Activated CD4-positive, alpha-beta T cell treated with anti-CD3 and anti-CD28 coated beads, Interleukin-2, Interleukin-4, amounts not matched to agents 100 ng/mL and 50 ng/mL, durations not matched to agents 16 hours and 8 hours (primary cell): ENCODE measurements at places on chromosomes 3 and 15.

- peak; percentile 93 for DNase-seq
Observed at GRCh38 chr3:59456852-59457485, 407.1 kb upstream of the CFAP20DC start.

GRCh38 chr3:146589899-146590508 is 15.1 kb downstream of the PLSCR5 start:
- peak; percentile 11 for DNase-seq

GRCh38 chr3:123792473-123793201 is 91.5 kb downstream of the MYLK start:
- no peak for DNase-seq

DNA sequence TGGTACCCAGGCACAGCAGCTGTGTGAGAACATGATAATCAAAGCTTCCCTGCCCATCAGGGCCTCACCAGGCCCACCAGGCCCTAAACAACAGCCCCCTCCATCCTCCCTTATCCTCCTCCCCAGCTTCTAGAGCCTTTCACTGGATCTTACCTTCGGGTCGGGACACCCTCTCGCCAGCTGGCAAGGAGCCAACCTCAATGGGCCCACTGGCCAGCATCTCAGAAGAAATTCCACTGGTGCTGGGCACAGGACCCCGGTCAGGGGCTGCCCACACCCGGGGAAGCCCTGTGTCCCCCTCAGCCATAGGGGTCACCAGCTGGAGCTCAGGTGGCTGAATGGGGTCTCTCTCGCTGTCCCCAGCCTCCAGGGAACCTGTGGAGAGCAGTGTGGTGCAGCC is 6.8 kb upstream of the QARS1 start:
- no peak for DNase-seq

GRCh38 chr15:61946778-61947177 is 113.5 kb downstream of the VPS13C start:
- DNase-seq: no peak

DNA sequence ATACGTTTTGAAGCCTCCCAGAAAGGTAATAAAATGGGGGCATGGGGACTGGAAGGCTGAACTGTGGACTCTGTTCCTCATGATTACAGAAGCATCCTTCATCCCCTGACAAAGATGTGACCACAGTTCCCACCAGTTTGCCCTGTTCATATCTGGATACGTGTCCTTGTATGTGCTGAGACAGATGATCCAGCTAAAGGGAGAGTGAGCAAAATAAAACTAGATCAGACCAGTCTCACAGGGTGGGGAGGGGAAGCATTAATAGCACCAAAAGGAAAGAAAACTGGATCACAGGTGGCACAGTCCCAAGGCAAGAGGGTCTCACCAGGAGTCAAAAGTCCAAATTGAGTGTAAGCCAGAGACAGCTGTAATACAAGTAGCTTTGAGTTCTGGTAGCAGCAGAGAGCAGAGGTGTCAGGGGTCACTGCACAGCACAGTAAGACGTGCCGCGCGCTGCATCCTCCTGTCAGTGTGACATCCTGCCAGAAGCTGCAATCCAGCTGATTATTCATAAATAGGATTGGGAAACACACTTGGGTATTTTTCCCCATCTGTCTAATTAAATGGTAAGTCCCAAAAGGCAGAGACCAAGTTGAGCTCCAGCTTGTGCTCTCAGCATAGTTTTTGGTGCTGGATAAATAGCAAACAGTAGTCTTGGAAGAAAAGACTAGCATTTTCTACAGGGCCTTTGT is 560.0 kb upstream of the CFAP20DC start:
- DNase-seq: no peak

DNA sequence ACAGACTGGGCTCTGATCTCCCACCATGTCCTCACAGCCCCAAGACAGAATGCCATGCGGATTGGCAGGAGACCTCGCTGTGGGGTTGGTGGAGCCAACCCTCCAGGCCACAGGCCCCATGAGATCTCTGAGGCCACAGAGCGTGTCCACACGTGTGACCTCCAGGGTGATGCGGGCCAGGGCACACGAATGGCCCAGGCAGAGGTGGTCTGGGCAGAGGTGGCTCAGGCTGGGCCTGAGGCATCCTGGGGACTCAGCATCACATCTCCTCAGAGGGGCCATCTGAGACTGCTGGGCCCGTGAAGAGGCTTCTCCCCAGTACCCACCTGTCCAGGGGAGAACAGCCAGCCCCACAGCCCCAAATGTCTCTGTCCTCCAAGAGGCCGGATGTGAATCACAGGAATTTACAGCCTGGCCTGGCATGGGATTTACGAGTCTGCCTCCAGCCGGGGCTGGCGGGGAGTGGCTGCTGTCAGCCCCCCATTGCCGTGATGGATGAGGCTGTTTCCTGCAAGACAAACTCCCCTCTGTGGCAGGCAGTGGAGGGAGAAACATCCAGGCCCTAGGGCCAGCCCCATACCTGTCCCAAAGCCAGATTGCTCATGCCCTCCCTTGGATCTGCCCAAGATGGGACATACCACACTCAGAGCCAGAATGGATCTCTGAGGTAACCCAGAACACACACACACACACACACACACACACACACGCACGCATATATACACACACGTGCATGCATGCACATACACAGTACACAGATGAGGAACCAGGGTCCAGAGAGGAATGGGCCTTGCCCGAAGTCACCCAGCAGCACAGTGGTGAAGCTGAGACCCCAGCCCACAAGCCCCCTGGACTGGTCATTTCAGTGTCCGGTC is 208.3 kb downstream of the TBC1D2B start:
- DNase-seq: no peak

- DNase-seq: no peak
Observed at GRCh38 chr3:14810801-14811661, 7.7 kb upstream of the FGD5 start.

GRCh38 chr3:48544141-48544540 is 12.5 kb downstream of the PFKFB4 start:
- DNase-seq: no peak

- DNase-seq: peak; percentile 50
Observed at GRCh38 chr15:50358845-50359244, 3.8 kb upstream of the GABPB1 start.

GRCh38 chr3:197866035-197866434 is 75.0 kb downstream of the LRCH3 start:
- DNase-seq: no peak

- no peak for DNase-seq
Observed at GRCh38 chr15:77773903-77774302, 141.2 kb upstream of the LINGO1 start.

DNA sequence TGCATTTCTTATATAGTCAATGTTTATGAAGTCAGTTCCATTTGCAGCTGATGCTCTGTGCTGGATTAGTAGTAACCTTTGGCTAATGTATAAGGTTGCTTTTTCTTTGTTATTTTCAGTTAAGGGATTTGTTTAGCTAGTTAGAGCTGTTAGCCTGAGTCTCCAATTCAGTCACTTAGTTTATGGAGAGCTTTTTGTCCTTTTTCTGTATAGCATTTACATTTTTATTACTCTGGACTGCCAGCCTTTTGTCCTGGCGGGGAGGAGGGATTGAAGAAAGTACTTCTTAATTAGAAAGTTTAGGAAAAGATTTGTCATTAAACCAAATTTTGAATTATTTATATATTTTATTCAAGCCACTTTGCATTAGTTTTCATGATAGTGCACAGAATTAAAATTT is 52.0 kb downstream of the DNAJC13 start:
- DNase-seq: no peak

DNA sequence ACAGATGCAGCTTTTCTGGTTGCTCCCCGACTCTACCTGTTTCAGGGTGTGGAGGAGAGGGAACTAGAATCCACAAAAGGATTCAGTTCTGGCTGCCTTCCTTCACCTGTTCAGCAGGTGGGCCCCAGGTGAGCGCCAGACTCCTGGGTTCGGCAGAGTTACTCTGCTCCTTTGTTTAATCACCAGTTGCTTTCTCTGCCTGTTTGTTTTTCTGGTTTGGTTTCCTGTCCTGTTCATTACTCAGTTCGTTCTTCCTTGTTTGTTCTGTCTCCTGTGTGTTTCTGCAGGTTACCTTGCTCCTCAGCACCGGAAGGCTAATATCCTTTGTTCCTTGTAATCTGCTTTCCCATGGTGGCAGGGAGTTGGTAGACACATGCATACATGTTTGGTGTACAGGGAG is 508.5 kb upstream of the ATP11B start:
- no peak for DNase-seq

DNA sequence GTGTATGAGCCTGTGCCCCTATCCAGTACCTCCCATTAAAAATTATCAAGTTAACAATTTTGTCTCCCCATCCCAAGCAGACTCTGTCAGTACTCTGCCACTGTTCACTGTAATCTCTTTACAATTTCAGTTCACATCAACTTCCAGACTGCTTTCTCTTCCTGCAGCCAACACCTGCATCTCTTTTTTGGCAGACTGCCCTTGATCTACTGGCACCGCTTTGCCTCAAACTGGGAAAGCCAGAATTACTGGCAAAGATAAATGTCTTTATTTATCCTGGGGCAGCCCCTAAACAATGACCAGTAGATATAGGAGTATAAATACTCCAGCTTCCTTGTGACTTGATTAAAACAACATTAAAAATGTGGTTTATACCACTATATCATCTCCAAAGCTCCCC is 494.1 kb downstream of the ZNF385D start:
- DNase-seq: no peak

DNA sequence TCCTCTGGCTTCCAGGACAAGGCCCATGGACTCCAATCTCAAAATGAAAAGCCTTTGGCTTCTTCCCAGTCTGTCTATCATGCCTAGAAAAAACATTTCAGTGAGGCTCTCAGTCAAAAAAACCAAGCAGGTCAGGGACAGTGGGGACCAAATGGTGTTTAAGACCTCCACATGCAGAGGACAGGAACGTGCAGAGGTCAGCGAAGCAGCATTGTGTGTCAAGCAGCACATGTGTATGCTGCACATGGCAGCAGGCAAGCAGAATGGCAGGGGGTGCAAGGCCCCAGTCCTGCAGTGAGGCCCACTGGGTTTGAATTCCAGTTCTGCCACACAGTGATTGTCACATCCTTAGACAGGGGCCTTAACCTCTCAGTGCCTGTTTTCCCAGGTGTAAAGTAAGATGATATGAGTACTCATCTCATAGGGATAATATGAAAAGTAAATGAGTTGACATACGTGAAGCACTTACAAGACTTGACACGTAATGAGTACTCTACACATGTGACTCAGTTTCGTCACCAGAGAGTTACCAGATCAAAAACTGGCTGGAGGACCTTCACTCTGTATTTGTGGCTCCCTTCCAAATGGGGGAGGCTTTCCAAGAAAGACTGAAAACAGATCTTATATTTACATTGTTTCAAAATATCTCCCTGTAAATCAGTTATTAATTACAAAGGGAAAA is 11.2 kb downstream of the STIMATE start:
- DNase-seq: no peak

DNA sequence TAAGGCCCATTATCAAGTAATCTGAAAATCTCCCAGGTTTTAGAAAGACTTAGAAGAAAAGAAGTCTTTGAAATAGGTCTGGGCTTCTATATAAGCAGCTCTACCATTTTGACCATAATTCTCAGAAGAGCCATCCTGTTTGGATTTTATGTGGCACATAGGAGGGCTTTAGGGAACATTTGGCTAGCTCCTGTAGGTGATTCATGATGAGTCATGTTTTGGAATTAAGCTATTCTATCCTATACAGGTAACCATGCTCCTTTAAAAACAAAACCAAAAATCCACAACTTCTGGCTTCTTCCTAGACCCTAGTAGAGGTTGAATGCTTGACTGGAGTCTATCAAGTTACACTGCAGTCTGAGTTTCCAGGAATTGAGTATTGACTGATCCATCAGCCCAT is 8.9 kb downstream of the SST start:
- DNase-seq: no peak

DNA sequence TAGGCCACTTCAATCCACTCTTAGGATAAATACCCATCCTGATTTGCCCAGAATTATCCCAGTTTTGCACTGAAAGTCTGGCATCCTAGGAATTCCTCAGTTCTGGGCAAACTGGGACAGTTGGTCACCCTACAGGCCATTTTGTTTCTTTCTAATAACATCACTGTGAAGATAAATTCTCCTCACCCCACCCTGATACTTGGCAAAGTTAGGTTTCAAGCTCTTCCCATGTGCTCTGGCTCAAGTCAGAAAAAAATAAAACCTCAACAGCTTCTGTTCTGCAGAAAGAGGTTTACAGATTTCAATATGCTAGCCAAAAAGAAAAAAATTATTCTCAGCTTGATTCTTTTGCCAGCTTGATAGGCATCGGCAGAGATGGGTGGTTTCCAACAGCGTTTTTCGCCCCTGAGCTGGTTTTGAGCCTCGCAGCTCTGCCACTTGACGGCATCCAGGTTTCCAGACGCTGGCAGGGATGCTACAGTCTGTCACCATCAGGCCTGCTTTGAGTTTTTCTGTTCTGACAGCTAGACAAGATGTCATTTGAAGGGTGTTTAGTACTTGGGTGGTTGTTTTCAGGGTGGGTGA is 171.4 kb downstream of the SSR3 start:
- DNase-seq: no peak

DNA sequence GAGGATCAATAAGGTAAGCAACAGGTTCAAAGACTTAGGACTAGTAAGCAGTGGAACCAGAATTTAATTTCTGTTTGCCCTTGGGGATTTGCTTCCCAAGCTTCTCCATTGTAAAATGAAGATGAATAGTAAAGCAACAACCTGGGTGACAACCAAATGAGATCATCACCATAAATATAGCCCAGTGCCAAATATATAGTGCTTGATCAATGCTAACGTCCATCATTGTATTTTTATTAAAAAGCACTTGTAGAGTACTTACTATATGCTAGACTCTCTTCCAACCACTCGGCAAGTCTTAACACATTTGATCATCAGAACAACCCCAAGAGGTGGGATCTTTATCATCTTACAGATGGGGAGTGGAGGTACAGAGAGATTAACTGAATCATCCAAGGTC is 51.5 kb upstream of the NMNAT3 start:
- DNase-seq: no peak

DNA sequence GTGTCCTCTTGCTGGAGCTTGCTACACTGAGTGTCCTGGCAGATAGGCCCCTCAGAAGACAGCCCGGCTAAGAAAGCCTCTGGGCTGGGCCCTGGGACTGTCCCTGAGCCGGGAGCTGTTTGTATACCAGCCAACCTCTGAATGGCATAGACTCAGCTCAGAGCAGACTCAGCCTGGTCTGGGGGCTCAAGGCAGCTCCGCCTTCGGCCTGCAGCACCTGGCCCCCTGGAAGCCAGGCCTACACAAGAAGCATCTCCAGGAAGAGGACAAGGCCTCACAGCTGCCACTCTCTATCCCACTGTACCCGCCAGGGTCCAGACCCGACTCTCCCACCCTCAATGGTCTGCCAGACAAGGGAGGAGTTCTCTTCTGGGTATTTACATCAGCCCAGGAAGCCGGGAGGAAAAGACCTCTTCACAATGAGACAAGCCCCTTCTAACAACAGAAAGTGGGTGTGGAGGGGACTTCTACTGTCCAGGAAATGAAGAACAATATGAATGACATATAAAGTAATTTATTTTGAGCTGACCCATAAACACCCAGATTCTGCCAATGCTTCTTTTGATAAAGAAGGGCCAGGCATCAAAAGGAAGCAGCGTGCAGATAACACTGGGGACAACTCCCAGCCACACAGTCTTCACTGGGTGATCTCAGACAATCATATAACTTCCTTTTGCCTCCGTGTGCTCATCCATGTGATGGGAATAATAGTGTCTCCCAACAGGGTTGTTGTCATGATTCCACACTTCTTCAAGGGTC is 110.2 kb downstream of the TPRA1 start:
- DNase-seq: no peak
